ENCODE measurements at places on chromosomes 2 and 18.

GRCh38 chr2:239905884-239906654 is 119.1 kb downstream of the NDUFA10 start:
- DNase-seq: no peak

DNA sequence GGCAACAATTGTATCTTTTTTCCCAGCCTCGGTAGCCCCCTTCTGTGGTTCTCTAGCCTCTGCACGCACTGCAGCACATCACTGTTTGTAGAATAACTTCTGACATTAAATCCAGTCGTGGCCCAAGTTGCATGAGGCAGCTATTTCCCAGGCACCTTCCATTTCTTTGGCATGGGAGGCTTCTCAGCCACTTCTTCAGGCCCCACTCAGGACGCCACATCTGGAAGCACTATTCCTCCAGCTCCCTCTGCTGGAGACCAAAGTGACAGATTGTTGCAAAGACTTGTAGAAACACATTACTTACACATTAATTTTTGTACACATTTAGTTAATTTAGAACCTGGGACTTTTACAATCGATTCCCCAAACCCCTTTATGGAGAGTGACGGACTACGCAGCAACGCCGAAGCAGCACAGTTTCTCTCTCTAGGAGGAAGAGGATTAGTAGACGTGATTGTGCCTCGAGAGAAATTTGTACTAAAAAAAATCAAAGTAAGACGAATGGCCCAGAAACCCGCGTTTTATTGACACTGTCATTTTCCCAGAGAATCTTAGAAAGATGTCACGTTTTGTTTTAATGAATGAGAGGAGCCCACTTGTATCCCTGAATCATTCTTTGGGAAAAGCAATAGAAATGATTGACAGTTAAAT is 57.8 kb upstream of the RGPD5 start:
- DNase-seq: peak; percentile 27

DNA sequence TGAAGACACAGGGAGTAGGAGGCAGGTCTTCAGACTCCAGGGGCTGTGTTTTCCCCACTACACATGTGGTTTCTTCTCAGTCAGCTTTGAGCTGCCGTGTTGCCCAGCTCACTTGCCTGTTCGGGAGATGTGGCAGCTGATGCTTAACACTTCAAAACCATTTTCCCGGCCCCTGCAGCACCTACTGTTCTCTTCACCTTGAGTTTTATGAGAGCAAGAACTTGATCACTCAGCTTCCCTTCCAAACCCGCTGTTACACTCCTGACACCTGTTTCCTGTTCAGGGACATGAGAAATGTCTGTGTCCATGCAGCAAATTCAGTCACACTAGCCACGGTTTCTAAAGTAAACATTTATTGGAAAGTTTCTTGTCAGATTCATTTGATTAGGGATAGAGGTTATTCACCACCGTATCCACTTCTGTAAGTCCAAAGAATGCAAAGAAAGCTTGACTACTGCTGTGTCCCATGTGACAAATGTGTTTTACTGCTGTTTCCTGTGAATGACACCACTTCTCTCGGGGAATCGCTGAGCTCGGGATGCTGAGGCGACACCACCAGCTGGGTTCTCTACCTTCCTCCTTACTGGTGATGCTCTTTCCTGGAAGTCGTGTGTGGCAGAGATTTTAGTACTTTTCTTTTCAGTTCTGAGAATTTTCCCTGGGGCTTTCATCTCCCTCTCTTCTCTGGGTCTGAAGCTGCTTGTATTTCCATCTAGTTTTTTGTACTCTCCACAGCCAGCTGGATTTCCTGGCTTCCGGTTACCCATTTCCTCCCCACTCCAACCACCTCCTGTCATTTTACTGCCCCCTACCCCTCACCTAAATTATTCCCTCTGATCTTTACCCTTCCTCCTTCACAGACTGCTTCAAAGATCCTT is 91.7 kb downstream of the KLF7 start:
- no peak for DNase-seq

- no peak for DNase-seq
These were observed 68.5 kb upstream of the ITGA6 start for GRCh38 chr2:172358691-172359556.

- no peak for DNase-seq
These were observed 5.7 kb downstream of the DSEL start for GRCh38 chr18:67510831-67511230.

GRCh38 chr2:237693291-237693994 is 66.1 kb downstream of the LRRFIP1 start:
- DNase-seq: no peak

- peak; percentile 20 for DNase-seq
These were observed 9.7 kb downstream of the ITGA4 start for GRCh38 chr2:181466661-181467576.

- no peak for DNase-seq
These were observed 137.4 kb downstream of the ACOXL start for GRCh38 chr2:110869472-110870446.

DNA sequence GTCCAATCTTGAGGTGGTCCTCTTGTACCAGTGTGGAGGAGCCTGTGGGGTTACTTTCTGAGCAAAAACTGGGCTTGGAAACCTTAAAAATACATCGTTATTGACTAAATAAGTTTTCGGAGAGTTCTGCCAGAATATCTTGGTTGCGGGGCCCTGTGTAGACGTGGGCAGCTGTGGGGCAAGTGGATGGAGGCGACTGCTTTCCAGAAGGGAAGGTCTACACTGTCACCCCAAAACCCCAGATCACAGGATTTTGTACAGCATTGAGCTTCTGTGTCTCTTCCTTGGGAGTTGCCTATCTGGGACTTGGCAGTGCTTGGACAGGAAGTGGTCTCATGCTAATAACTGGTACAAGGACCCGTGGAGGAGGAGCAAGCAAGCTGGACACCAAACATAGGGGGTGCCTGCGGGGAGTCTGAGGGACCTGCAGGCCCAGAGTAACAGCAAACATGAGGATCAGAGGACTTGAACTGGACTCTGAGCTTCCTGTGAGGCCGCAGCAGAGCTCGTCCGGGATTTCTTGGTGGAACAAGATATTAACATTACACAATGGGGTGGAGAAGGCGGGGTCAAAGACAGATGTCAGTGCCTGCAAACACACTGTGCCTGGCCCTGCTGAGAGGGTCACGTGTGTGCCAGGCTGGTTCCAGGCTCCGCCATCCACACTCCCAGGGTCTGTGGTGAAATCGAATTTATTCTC is 48.0 kb upstream of the CTLA4 start:
- no peak for DNase-seq

DNA sequence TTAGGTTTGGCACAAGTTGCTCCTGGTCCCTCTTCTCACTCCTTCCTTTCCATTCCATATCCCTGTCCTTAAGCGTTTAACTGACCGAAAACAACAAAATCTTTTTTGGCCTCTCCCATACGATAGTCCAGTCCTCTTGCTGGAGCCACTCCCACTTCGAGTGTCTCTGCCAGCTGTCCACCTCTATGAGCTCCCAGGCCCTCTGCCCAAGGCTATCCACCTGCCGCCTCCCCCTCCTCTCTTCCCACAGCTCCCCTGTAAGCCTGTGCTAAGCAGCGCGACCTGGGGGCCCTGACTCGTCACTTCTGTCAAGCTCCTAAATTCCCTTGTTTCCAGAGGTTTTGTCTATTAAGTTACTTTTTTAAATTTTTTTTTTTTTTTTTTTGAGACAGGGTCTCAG is 47.0 kb upstream of the FOSL2 start:
- DNase-seq: no peak

DNA sequence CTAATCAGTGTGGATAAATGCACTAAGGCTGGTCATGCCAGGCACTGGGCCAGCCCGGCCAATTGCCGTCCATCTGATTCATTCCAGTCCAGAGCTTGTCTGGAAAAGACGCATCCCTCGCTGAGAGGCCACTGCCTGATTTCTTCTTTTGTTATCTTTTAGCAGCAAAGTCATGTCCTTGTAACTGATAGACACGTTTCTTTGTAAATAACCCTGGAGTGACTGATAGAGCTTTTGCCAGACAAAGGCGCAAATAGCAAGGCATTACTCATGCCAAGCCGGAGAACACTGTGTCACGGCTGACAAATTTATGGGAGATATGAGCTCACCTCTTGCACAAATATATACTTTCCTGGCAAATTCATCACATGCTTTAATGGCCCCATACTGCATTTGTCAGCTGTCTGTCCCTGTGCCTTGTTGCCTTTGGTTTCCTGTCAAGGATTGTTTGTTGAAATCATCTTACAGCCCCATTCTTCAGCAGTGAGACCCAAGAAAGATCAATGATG is 164.4 kb downstream of the ETAA1 start:
- DNase-seq: no peak

- DNase-seq: no peak
These were observed 33.5 kb downstream of the LOXHD1 start for GRCh38 chr18:46623541-46623940.

DNA sequence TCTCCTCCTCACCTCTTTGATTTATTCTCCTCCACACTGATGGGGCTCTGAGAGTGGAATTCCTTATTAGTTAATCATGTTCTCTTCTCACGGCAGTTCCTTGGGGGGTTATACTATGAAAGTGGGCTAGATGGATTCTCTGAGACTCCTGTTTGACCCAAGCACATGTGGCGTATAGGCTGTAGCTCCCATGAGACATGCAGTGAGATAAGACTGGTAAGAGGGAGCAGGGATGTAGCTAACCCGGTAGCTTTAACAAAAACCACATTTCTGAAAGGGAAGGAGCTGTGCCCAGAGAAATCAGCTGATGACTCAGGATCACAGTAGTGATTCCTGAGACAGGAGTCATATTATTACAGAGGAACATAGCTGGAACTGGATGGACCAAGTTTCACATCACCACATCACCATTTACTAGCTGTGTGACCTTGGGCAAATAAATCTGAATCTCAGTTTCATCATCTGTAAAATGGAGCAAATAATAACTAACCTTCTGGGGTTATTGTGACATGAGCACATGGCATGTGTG is 82.9 kb downstream of the CRIM1 start:
- peak; percentile 92 for DNase-seq

DNA sequence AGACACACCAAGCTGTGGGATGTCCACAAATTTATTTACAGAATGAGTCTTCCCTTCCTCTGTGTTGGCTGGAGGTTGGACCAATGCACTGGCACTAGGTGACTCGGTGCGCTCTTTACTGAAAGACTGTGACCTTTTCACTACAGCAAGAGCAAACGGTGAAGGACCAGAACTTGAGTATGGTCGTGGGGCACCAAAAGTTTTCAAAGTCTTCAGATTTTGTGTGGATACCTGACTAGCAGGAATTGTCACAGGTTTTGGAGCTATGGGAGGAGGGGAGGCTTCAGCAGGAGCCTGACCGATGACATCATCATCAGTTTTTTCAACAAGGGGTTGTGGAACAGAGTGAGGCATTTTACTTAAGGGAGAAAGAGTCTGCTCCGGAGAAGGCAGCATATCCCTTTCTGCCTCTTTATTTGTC is 73.0 kb upstream of the GRB14 start:
- DNase-seq: no peak

- no peak for DNase-seq
These were observed 35.1 kb downstream of the MYO7B start for GRCh38 chr2:127570282-127571250.

GRCh38 chr2:99451280-99451679 is 38.5 kb downstream of the REV1 start:
- DNase-seq: no peak

DNA sequence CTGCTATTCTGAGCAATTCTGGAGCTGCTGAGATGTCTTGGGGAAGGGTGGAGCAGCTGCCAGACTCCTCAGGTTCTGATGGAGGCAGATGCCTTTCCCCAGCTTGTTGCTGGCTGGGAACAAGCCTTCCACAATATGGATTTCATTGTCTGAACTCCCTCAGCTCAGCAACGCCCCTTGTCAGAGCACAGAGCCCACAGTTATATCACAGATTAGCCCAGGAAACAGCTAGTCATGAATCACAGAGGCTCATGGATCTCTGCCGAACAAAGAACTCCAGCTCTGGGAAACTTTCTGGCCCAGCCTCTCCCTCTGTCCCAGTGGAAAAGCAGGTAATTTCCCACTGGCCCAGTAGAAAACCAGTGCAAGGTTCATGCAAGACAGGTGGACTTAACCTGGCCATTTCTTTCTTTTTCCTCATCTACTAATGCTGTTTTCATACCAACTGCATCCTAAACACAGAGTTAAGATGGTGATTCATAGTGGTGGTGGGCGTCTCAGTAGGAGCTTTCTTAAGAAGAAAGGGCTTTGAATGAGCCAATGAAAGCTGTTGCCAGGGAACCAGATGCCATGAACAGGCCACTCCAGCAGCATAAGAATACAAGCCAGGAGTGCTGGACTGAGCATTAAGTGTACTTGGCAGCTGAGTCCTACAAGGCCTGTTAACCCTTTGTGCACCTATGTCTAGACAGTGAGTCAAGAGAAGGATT is 8.7 kb upstream of the KIAA2012 start:
- peak; percentile 67 for DNase-seq

DNA sequence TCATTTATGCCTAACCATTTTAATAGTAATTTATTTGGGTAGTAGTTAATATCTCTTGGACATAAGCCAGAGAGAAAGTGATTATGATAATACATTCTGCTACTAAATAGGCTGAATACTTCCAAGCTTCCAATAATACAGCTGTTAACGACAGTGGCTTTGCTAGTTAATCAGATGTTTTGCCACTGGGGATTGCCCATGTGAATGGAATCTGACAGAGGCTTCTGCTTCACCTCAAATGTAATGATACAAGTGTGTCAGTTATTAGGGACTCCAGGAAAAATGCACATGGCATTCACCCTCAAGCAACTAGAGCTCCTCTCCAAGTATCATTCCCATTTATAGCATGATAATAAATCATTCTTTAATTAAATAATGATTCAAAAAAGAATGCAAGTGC is 185.0 kb upstream of the TMEFF2 start:
- DNase-seq: no peak

GRCh38 chr2:105278654-105279053 is 37.1 kb downstream of the GPR45 start:
- DNase-seq: no peak

DNA sequence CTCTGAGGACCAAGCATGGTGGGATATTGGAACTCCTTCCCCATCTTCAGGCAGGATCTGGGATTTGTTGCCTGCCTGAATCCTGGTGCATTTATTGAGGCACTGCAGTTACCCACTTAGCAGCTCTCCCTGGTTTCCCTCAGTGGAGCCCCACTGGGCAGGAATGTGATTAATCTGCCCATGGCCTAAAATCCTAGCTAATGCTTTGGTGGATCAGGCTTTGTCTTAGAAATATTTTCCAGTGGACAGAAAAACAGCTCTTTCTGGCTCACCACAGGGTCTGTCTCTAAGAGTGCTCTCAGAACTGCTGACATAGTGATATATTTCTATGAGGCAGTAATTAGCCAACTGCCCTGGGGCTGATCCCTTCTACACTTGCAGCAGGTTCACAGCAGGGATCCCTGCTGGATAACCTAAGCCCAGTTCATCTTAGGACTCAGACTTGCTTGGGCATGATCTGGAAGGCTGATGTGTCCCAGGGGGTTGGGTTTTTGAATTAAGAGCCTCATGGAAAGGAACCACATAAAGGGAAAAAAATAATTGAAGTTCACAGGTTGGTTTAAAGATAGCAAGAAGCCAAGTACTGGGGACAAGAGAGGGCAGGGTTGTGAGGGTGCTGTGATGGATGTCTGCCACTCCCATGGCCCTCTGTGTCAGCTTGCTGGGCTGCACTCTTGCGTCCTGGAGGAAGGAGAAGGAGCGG is 44.3 kb upstream of the ZDBF2 start:
- no peak for DNase-seq
